SK-MEL-5 (cell line): ENCODE measurements at places on chromosomes 4 and X. TPM values are rescaled to one million over a fixed set of nuclear protein-coding genes. Genes with fewer than 3 reads are reported as not detected.

Gene H2AZ1
- total RNA-seq, result 837 and 844 TPM in 2 replicates

Gene ABCD1
- total RNA-seq, result 39.1 and 43.5 TPM in 2 replicates

Gene SMPX
- total RNA-seq, result 8.9 and 9.3 TPM in 2 replicates

Gene OTUD6A
- not detected in 2 replicates for total RNA-seq

Gene PNMA6F
- total RNA-seq, result not detected in 2 replicates

Gene TRIM2
- 127 and 131 TPM in 2 replicates for total RNA-seq

Gene HTR2C
- not detected in 2 replicates for total RNA-seq

- no peak for DNase-seq
These were observed 5.2 kb downstream of the BANK1 start for GRCh38 chr4:101795704-101796103.

- peak; percentile 22 for DNase-seq
These were observed 52.0 kb upstream of the HS3ST1 start for GRCh38 chr4:11480683-11481082.

DNA sequence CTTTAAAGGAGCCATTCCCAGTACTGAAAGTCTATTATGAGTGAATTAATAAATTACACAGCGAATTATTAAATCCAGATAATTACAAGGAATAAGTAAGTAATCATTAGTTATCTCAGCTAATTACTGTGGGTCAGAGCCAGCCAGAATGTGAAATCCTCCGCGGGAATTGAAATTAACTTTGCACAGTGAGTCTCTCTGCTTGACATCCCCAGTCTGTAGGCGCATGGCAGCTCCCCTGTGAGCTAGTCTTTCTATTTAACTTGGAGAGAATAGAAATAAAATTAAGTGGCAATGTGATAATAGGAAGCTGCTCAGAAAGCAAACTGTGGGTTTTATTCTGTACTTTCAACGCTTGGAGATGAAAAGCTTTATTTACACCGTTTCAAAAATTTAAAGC, 7.2 kb downstream of the POU4F2 start:
- DNase-seq, result no peak

GRCh38 chr4:1153567-1154090, 18.8 kb downstream of the SPON2 start:
- no peak for DNase-seq

DNA sequence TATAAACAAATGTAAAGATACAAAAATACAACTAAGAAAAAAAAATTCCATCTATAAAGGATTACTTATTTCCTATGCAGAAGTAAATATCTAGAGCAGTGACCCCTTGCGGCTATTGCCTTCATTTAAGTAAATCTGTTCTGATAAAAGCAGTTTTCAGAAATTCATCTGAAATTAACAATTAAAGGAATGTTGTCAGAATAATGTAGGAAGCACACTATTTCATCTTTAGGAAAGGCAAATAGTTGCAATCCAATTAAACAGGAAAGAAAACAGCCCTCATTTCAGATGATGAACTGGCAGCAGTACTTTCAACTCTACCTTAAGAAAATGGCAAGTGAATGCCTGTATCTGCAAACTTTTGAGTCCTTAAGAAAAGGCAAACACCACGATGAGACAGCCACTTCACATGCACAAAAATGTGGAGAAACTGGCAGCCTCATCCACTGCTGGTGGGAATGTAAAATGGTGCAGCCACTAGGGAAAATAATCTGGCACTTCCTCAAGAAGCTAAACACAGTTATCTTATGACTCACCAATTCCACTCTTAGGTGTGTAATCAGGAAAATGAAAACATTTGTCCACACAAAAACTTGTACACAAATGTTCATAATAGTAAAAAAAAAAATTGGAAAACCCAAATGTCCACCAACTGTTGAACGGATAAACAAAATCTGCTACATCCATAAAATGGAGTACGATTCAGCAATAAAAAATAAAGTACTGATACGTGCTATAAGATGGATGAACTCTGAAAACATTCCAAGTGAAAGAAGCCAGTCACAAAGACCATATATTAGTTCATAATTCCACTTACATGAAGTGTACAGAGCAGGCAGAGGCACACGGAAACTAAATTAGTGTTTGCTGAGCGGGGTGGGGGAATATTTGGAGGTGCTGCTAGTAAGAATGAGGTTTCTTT, 2.0 kb upstream of the THAP9 start:
- DNase-seq, result peak; percentile 21

- no peak for DNase-seq
These were observed 797 bp downstream of the TXLNG start for GRCh38 chrX:16786791-16787735.

- DNase-seq, result no peak
These were observed 115.7 kb upstream of the MAGEB16 start for GRCh38 chrX:35682476-35682875.

GRCh38 chr4:89889289-89889688, 5.4 kb upstream of the MMRN1 start:
- peak; percentile 41 for DNase-seq

GRCh38 chrX:65582450-65583082, 48.0 kb upstream of the LAS1L start:
- no peak for DNase-seq

- no peak for DNase-seq
These were observed 8.8 kb downstream of the DIPK2B start for GRCh38 chrX:45191820-45192409.

GRCh38 chr4:68732653-68733466, 62.4 kb upstream of the UGT2B15 start:
- no peak for DNase-seq
